T-helper 17 cell (primary cell): ENCODE measurements at places on chromosomes 11 and 22.

DNA sequence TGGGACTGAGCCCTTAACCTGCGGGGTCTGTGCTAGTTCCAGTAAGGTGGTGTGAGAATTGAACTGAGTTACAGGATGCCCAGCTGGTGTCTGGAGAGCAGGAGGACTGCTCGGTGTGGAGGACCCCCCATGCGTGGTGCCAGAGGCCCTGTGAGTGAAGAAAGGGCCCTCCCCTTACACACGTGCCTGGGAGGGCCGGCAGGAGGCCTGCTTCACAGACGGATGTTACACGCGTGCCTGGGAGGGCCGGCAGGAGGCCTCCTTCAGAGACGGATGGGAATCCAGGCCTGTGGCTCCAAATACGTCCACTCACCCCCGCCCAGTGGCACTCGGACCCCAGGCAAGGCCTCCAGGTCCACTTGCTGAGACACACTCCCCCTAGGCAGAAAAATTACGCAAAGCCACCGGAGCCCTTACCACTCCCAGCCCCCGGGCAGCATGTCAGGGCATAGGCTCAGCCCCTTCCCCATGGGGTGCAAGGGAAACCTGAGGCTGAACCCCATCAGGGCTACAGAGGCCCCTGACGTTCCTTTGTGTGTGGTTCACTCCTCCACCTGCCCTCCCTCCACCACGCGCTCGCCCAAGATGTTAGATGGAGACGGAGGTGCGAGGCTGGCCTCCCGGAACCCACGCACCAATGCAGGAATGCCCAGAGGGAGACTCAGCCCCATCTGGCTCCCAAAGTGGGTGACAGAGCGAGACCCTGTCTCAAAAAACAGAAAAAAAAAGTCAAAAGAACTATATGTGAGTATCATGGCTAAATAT, 227.8 kb downstream of the BRD1 start:
- DNase-seq, result no peak

DNA sequence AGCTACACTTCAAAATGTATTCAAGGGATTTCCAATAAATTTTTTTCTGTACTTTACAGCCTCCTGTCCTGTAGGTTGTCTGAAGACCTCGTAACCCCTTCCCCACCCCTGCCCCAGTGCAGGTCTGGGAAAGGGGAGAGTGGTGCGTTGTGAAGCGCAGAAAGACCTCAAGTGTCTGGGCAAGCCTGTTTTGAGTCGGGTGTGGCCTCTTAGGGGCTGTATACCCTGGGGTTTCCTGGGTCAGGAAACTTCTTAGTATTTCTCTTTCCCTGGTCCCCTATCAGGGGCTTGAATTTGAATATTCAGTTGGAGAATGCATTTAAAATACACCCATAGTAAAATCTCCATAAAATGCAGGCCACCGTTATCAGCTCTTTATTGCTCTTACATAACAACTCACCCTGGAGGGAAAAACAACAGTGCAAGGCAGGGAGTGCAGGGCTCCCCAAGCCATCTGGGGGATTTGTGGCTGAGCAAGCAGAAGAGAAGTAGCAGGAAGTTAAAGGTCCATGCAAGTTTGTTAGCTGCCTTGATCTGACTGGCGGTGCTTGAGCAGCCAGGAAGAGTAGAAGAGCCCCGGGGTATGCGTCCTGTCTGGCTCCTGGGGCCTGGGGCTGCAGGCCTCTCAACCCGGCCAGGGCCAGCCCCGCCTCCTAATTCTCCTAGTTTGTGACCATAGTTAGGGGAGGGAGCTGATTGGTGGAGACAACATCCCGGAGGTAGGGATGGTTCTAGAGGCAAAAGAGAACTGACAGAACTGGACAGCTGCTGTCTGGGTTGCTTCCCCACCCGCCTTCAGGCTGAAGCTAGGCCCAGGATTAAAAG, 25.7 kb downstream of the ARHGAP1 start:
- no peak for DNase-seq

DNA sequence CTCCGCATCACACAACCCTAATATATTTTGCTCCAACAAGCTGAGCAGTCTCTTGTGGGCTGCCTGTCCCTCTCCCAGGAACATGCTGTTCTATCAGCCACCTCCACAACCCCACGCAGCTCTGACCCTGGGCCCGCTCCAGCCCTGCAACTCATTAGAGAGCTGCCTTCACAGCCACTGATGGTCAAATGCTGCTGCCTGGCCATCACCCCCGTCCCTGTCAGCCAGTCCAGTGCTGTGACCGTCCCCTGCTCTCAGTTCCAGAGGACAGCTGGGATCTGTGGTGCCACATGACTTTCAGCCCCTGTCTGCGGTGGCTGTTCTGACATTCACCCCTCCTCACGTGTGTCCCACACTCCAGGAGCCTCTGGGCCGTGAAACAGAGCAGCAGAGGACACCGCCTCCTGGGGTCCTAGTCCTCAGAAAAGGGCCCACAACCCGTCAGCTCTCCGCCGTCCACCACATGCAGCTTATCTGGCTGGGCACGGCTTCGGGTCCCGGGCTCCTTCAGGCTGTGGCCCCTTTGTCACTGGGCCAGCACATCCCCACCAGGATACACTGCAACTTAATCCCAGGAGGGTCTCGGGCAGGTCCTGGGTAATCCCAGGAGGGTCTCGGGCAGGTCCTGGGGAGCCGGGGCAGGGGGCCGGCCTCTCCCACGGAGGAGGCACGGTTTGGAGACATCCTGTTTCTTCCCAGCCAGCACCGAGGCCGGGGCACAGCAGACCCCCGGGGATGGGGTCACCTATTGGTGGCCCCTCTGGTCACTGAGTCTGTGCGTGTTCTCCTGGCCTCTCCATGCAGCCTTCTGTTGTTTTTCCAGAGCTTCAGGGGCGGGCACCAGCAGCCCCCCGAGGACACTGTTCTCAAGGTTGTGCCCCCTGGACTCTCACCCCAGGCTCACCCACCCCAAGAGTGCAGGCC, 15.1 kb downstream of the CRELD2 start:
- DNase-seq, result no peak

GRCh38 chr22:23289851-23290724, 109.8 kb downstream of the BCR start:
- DNase-seq, result peak; percentile 38

GRCh38 chr22:37100589-37101127, 8.9 kb downstream of the TMPRSS6 start:
- no peak for DNase-seq

- peak; percentile 63 for DNase-seq
These were observed 5.0 kb downstream of the SCN2B start for GRCh38 chr11:118171269-118172062.

DNA sequence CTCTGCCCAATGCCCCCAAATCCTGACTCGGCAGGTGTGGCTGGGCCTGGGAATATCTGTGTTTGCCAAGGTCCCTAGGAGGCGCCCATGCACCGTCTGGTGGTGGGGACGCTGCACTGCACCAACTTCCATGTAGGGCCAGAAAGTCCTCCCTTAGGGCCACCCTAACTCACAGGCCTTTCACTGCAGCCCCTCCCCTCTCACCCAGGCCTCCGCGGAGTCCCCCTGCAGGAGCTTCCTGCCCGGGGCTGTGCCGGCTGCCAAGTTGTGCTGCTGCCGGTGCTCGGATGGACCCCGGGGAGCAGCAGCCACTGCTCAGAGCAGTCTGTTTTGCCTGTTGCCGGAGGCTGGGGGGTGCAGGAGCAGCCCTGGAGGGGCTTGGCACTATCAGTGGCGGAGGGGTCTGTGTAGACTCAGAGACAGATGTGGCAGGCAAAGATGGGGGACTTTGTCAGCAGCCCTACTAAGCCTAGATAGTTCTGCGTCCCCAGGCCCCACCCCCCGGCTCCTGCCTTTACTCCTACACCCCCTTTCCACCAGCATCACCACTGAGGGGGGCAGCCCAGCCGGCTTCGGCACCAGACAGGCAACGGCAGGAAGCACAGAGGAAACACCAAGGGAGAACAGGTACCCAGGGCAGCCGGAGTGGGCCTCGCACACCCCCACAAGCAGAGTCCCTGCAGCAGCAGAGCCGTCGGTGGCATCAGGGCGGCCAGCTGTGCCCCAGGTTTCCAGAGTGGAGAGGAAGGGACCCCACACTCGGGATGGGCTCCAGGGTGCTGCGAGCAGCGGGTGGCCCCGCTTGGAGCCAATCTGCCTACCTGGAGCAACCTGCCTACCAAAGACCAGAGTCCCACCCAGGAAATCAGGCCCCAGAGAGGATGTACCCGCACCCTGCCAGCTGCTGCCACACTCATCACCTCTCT, 124.3 kb downstream of the TRIM29 start:
- no peak for DNase-seq

- DNase-seq, result no peak
These were observed 19.1 kb downstream of the IRAG1 start for GRCh38 chr11:10674440-10674855.
